GM12865 (cell line): ENCODE measurements at places on chromosomes 12 and 14.
A peak's percentile ranks its signal among the peaks of the same experiment; 100 is the strongest.

DNA sequence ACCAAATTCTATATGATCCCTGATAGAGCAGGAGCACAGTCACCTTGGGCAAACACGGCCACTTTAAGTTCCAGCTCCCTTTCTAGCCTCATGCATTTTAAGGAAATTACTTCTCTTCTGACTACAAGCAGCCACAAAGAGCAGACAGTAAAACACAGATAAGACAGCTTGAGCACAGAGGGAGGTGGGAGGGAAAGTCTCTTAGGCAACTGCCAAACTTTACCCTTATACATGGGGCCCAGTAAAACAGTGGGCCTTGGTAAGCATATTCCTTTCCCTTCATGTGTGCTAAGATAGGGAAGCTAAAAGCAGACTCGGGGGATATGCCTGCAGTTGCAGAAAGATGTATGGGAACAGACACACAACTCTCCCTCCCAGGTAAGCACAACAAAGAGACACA is 235.9 kb downstream of the CPNE8 start:
- DNase-seq = no peak

GRCh38 chr14:63322897-63323573 is 4.3 kb upstream of the GPHB5 start:
- DNase-seq = no peak

- no peak for DNase-seq
Measured at GRCh38 chr12:40733871-40734270, 41.6 kb downstream of the CNTN1 start.

DNA sequence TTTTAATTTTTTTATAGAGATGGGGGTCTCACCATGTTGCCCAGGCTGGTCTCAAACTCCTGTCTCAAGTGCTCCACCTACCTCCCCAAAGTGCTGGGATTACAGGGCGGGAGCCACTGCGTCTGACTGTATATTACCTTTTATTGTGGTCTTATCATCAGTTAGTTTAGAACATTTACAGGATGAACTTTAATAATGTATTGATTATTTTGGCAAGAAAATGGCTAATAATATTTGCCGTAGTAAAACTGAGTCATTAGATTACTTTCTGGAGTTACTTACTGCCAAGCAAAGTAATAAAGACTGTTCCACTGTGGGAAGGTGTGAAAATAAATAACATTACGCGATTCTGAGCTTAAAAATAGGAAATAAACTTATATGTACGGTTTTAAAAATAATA is 21.9 kb upstream of the KDM2B start:
- DNase-seq = no peak

DNA sequence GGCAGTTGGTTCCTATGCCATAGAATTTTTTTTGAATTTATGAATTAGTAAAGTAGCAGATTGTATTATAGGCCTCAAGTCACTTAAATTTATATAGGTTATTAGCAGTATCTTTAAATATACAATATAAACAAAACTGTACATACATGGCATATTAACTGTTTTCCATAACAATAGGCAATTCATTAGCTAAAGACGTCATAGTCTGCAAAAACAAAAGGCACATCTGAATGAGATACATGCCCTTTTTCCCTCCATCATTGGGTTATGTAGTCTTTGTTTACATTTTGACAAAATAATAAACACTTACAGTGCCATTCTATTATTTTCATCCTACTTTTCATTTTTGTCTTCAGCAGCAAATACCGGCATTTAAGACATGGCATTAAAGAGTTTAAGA is 1.1 kb upstream of the VCPKMT start:
- no peak for DNase-seq

- no peak for DNase-seq
Measured at GRCh38 chr12:130831246-130831645, 7.8 kb downstream of the STX2 start.

GRCh38 chr14:24483604-24484252 is 24.3 kb downstream of the CMA1 start:
- DNase-seq = peak; percentile 10

DNA sequence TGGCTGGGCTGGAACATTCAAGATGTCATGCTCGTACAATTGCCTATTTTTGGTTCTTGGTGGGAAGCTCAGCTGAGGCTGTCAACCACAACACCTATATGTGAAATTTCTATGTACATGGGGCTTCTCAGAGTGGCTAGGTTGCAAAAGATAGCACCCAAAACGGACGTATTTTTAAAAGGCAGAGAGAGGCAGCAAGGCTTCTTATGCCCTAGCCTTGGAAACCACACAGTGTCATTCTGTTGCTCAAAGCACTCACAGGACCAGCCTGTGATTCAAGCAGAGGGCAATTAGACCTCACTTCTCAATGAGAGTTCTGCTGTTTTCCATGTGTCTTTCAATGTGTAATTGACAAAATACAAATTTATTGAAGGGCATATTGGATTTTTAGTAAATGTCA is 134.0 kb downstream of the GXYLT1 start:
- DNase-seq = peak; percentile 21

- DNase-seq = no peak
Measured at GRCh38 chr12:83434600-83434999, 747.9 kb downstream of the TMTC2 start.

- DNase-seq = no peak
Measured at GRCh38 chr12:114240288-114240687, 165.7 kb downstream of the TBX5 start.

DNA sequence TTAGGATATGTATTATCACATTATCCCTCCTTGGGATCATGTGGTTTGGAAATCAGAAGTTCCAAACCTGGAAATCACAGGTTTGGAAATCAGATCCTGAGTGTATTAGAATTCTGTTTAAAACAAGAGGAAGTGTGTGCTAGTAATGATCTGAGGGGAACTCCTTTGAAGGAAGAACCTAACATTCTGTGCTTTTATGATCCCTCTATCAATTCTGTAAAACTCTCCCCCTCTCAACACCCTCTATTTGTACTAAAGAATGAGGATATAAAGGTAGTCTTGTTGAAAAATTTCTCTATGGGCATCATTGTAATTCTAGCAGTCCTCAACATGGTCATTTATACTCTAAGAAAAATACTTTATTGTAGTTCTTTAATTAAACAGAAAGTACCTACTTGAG is 97.4 kb downstream of the SRGAP1 start:
- DNase-seq = no peak

DNA sequence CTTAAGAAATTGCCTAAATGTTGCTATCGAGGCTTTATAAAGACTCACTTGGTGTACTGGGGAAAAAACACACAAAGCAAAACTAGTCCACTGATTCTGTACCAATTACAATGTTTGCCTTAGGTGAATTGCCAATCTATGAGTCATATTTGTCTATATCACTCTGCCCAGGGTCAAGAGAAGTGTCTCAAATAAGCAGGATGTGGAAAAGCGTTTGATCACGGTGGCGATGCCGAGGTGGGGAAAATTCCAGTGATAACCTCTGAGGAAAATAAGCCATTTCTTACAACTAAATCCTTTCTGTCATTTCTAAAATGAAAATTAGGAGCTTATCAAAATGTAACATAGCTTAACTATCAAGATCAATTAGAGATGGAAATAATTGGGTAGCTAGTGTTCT is 148.6 kb upstream of the DIO3 start:
- no peak for DNase-seq

GRCh38 chr12:65343801-65344200 is 65.3 kb downstream of the MSRB3 start:
- no peak for DNase-seq

DNA sequence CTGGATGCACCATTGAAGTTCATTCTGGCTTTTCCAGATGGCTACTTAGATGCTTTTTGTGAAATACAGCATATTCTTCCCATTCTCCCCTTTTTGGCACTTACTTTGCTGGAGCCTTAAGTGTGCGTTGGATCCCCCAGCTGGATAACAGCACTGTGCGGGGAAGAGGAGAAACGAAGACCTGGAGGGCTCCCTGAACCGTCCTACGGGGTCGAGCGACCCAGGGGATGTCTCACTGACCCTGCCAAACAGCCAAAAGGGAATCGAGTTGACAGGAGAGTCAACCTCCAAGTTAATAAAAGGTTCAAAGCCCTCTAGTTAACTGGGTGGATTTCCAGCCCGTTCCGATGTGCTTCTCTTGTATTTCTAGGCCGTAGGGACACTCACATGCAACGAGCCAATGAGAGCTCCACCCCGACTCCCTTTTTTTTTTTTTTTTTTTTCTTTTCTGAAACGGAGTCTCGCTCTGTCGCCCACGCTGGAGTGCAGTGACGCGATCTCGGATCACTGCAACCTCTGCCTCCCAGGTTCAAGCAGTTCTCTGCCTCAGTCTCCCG is 1.0 kb upstream of the CAMKK2 start:
- peak; percentile 36 for DNase-seq

DNA sequence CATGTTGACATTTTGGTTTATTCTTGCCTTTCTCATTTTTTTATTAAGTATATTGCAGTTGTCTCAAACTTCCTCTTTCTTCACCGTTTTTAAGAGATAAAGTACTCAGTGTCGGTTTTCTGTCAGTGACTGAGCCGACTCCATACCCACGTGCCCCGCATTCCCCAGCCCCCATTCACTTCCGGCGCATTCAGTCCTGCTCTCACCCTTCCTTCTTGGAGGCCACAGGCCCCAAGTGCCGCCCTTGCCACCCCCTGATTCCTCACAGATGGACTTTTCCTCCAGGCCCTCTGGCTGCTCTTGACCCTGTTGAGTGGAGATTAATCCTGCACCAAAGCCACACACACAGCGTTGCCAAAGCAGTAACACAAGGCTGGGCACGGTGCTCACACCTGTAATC is 19.1 kb upstream of the DNAH10 start:
- DNase-seq = no peak

- DNase-seq = no peak
Measured at GRCh38 chr14:65972891-65973290, 513.3 kb upstream of the CCDC196 start.

GRCh38 chr12:131855521-131856142 is 27.4 kb downstream of the MMP17 start:
- no peak for DNase-seq
